ENCODE measurements at places on chromosomes 2 and 18.

- no peak for DNase-seq
These were observed 3.1 kb upstream of the MSGN1 start for GRCh38 chr2:17813010-17813741.

- DNase-seq = peak; percentile 2
These were observed 216.3 kb downstream of the C1D start for GRCh38 chr2:67846370-67847070.

DNA sequence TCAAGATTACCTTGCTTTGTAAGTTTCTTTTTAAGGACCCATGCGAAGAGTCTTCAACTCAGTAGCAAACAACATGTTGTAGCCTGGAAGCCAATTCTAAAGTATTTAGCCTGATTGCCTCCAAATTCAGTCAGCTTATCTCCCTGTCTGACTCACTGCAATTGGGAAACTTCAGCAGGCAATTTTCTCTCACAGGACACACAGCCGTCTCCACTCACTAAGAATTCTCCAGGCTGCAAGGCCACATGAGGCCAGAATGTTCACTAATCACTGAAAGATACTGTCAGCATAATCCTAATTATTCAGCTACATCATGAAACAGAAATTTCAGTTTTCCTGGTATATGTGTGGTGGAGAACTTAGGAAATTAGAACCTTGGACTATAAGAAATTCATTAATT lies 78.1 kb upstream of the PDE1A start:
- no peak for DNase-seq

- DNase-seq = no peak
These were observed 34.4 kb upstream of the NT5C1B start for GRCh38 chr2:18623782-18624181.

- DNase-seq = no peak
These were observed 52.5 kb downstream of the MARCHF4 start for GRCh38 chr2:216319771-216320170.

GRCh38 chr2:141055531-141055930 lies 1075.3 kb downstream of the LRP1B start:
- DNase-seq = no peak

GRCh38 chr2:187148059-187148714 lies 299.2 kb upstream of the ZSWIM2 start:
- DNase-seq = no peak

GRCh38 chr2:207939342-207940108 lies 85.8 kb downstream of the PLEKHM3 start:
- no peak for DNase-seq

GRCh38 chr2:42214669-42215068 lies 45.5 kb downstream of the EML4 start:
- DNase-seq = no peak

- no peak for DNase-seq
These were observed 34.4 kb downstream of the CYP27C1 start for GRCh38 chr2:127185705-127186104.

- DNase-seq = no peak
These were observed at the start of gene DTNA for GRCh38 chr18:34709750-34710441. Gene DTNA, plus strand, starts transcription at chr18:34710298. Its CDS starts 45,679 bp downstream, at chr18:34755977.
